Muscle of leg (tissue), 16 donors: ENCODE measurements at places on chromosomes 1 and 21. TPM values are rescaled to one million over a fixed set of nuclear protein-coding genes. Genes with fewer than 3 reads are reported as not detected.

DNA sequence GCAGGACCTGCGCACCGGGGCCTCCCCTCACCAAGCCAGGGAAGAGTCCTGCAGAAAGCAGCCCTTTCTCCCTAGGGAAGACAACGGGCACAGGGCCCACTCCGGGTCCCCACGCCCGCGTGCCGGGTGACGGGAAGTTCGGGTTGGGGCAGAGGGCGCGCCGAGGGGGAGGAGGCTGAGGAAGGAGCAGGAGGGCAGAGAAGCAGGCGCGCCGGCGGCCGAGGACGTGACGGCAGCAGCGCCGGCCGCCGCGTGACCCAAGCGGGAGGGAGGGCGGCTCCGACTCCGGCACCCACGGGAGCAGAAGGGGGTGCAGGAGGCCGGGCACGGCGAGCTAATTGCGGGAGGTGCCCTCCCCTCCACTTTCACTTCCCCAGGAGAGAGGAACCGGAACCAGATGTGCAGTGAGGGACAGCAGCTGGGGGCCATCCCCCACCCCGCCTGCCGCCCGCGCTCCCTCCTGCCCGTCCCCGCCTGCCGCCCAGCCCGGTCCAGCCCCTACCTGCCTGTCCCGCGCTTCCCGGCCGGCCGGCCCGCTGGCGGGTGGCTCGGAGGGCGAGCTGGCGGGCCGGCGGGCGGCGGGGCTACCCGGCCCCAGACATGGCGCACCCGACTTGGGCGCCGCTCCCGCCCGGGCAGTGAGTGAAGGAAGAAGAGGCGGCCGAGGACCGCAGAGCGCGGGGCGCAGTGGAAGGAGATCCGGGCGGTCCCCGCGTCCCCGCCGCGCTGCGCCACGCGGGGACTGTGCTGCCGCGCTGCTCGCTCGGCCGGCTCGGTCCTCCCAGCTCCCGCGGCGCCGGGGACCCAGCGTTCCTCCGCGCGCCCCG lies 510 bp downstream of the DENND4B start:
- peak overlapping the region; percentile 71 for H3K4me3 ChIP-seq
- peak overlapping the region; percentile 95 for H3K27ac ChIP-seq
- DNase-seq = peak; percentile 89
- H3K36me3 ChIP-seq = peaks cover 61% of the 10 kb centered on the region

DNA sequence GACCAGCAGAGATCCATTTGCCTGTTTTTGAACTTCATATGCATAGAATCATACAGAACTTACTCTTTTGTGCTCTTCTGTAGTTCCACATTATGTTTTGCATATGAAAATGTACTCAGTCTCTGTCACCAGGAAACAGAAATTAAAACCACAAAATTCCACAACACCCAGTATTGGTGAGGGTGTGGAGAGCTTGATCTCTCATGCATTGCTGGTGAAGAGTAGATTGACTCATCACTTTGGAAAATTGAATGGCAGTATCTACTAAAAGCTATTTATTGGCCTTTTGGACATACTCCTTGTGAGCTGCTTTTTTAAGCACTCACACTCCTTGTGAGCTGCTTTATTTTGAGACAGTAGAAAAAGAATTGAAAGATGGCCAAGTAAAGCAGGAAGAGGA lies 43.3 kb downstream of the VTCN1 start:
- DNase-seq = no peak
- H3K4me3 ChIP-seq = no peak overlapping the region
- no peaks in the 10 kb centered on the region for H3K36me3 ChIP-seq
- no peak overlapping the region for H3K27ac ChIP-seq
- H3K27me3 ChIP-seq = no peaks in the 10 kb centered on the region

DNA sequence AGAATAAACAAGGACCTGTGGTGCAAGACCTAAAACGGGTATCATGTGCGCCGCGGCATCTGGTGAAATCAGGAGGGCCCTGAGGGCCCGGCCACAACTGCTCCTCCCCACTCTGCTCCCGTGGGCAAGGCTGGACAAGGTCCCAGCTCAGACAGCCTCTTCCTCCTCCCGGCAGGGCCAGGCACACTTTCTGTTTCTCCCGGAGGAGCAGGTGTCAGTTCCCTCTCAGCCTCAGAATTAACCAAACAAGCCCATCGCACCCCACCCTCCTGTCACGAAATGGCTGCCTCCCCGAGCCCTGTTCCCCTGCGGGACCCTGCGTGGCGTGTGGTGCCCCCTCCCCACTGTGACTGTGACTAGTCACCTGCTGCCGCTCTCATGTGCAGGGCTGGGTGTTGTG lies 15.2 kb downstream of the PTTG1IP start:
- no peaks in the 10 kb centered on the region for H3K27me3 ChIP-seq
- no peak overlapping the region for H3K27ac ChIP-seq
- no peak for DNase-seq
- H3K4me1 ChIP-seq = no peaks in the 10 kb centered on the region

- peak; percentile 37 for DNase-seq
- peaks cover 22% of the 10 kb centered on the region for H3K4me1 ChIP-seq
- H3K27me3 ChIP-seq = peaks cover 2% of the 10 kb centered on the region
- H3K36me3 ChIP-seq = no peaks in the 10 kb centered on the region
Observed at GRCh38 chr1:25017436-25018109, 87.5 kb upstream of the RUNX3 start.

- peak; percentile 40 for DNase-seq
- H3K27me3 ChIP-seq = peaks cover 33% of the 10 kb centered on the region
- H3K4me3 ChIP-seq = no peak overlapping the region
- H3K27ac ChIP-seq = no peak overlapping the region
- H3K36me3 ChIP-seq = no peaks in the 10 kb centered on the region
Observed at GRCh38 chr21:42063191-42063570, 7.9 kb upstream of the UMODL1 start.

- no peaks in the 10 kb centered on the region for H3K27me3 ChIP-seq
- DNase-seq = peak; percentile 80
- H3K36me3 ChIP-seq = peaks cover 4% of the 10 kb centered on the region
- peak overlapping the region; percentile 82 for H3K4me3 ChIP-seq
Observed at GRCh38 chr1:204493145-204493983, 1.2 kb downstream of the PIK3C2B start.

DNA sequence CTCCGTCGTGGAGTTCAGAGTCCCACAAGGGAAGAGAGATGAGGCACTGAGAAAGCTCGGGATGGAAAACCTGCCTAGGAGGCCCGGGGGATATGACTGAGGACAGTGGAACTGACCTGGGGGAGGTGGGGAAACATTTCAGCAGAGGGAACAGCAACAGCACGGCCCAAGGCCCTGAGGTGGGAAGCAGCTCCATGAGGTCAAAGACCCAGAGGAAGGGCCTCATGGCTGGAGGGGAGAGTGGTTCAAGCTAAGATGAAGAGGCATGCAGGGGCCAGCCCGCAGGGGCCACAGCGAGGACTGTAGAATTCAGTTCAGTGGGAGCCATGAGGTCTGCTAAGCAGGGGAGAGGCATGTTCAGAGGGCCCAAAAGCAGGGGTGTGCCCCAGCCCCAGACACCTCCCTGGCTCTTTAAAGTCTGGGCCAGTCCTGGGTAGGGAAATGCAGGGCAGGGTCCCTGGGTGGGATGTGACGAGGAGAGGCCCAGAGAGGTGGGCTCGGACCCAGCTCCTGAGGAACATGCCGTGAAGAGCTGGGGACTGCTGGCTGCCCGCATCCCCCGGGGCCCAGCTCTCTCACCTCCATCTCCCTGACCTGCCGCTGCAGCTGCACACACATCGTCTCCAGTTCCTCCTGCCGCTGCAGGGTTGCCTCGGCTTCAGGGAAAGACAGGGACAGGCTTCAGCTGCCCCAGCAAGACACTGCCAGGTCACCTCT lies 9.9 kb downstream of the UBXN11 start:
- no peak overlapping the region for H3K27ac ChIP-seq
- peaks cover 3% of the 10 kb centered on the region for H3K36me3 ChIP-seq
- no peaks in the 10 kb centered on the region for H3K27me3 ChIP-seq
- no peak for DNase-seq

GRCh38 chr1:201739080-201739479 lies 89.9 kb upstream of the IPO9 start:
- peaks cover 65% of the 10 kb centered on the region for H3K4me1 ChIP-seq
- no peak for DNase-seq
- no peaks in the 10 kb centered on the region for H3K36me3 ChIP-seq
- no peaks in the 10 kb centered on the region for H3K27me3 ChIP-seq

GRCh38 chr1:229986737-229987337 lies 80.2 kb upstream of the GALNT2 start:
- peaks cover 2% of the 10 kb centered on the region for H3K27me3 ChIP-seq
- no peak for DNase-seq
- H3K36me3 ChIP-seq = no peaks in the 10 kb centered on the region
- H3K4me1 ChIP-seq = peaks cover 16% of the 10 kb centered on the region
- H3K27ac ChIP-seq = no peak overlapping the region

GRCh38 chr1:14660801-14661200 lies 62.3 kb downstream of the KAZN start:
- peak overlapping the region; percentile 56 for H3K27ac ChIP-seq
- peaks cover 15% of the 10 kb centered on the region for H3K4me1 ChIP-seq
- no peaks in the 10 kb centered on the region for H3K36me3 ChIP-seq
- peak; percentile 72 for DNase-seq
- H3K4me3 ChIP-seq = no peak overlapping the region

DNA sequence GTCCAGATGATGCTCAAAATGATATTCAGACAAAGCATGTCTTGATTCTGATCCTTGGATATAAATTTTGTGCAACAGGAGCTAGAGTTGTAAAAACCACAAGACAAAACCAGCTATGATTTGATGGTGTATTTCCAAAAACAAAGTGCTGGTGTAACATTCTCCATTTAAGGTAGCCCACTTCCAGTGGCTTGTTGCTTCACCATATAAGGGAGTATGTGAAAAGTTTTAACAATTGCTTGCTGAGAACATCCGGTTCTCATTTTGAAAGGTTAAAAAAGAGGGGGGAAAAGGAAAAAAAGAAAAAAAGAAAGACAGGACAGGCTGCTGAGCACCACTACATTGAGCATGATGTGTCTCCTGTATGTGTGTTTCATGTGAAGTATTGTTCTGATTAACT lies 123.6 kb downstream of the MACF1 start:
- H3K4me3 ChIP-seq = no peak overlapping the region
- H3K4me1 ChIP-seq = no peaks in the 10 kb centered on the region
- no peaks in the 10 kb centered on the region for H3K27me3 ChIP-seq
- no peak overlapping the region for H3K27ac ChIP-seq

- no peaks in the 10 kb centered on the region for H3K27me3 ChIP-seq
- no peak overlapping the region for H3K4me3 ChIP-seq
- no peaks in the 10 kb centered on the region for H3K36me3 ChIP-seq
- H3K4me1 ChIP-seq = no peaks in the 10 kb centered on the region
- no peak for DNase-seq
- no peak overlapping the region for H3K27ac ChIP-seq
Observed at GRCh38 chr1:182917378-182917777, 35.6 kb downstream of the SHCBP1L start.

DNA sequence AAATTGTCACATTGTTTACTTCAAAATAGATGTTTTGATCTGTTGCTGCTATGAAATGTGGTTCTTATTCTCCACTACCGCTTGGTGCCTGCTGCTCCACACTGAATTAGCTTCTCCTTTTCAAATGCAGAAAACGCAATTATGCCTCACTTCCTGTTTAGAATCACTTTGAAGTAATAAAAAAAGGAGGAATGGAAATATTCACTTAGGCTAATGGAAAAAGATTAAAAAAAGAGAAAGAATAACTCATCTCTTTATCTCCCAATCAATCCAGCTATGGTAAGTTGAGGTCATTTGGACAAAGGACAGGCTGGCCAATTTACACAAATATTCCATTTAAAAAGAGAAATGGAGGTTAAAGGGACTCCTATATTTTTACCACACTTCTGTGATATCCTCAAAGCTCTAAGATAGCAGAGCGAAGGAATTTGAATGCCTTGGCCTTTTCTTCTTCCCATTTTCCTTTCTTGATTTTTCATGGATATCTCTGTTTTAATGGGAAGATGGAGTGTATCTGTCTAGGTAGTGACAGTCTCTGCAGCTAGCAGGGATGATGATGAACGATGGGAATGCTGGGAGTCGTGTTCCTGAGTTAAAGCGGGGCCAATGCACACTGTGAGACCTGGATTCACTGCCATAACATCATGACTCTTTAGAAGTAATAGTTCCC lies 35.7 kb downstream of the RGS5 start:
- no peak for DNase-seq
- H3K36me3 ChIP-seq = no peaks in the 10 kb centered on the region
- no peak overlapping the region for H3K4me3 ChIP-seq
- no peaks in the 10 kb centered on the region for H3K27me3 ChIP-seq

- no peak overlapping the region for H3K4me3 ChIP-seq
- no peak for DNase-seq
- H3K4me1 ChIP-seq = peaks cover 7% of the 10 kb centered on the region
- H3K27me3 ChIP-seq = no peaks in the 10 kb centered on the region
- H3K27ac ChIP-seq = no peak overlapping the region
- no peaks in the 10 kb centered on the region for H3K36me3 ChIP-seq
Observed at GRCh38 chr1:100184536-100184935, 6.5 kb upstream of the LRRC39 start.

GRCh38 chr1:202135221-202135721 lies 9.3 kb downstream of the ARL8A start:
- peaks cover 19% of the 10 kb centered on the region for H3K4me1 ChIP-seq
- no peak overlapping the region for H3K27ac ChIP-seq
- H3K36me3 ChIP-seq = peaks cover 56% of the 10 kb centered on the region
- H3K4me3 ChIP-seq = no peak overlapping the region
- DNase-seq = peak; percentile 73

DNA sequence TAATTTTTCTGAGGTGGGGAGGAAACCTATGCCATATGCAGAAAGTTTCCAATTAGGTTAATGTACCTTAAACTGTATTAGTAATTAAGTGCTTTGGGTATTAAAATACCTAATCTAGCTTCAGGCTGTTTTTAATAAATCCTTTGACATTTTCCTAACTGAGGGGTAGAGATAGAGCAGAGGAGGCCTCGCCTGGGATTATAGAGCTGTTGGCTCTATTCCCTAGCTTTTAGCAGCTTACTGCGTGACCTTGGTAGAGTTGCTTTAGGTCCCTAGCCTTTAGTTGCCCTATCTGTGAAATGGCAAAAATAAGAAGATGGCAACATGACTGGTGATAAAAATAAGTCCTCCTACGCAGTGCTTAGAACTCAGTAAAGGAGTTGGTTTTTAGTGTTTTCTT lies 621.0 kb downstream of the LMO4 start:
- no peaks in the 10 kb centered on the region for H3K27me3 ChIP-seq
- H3K27ac ChIP-seq = no peak overlapping the region
- no peak for DNase-seq
- H3K36me3 ChIP-seq = no peaks in the 10 kb centered on the region

DNA sequence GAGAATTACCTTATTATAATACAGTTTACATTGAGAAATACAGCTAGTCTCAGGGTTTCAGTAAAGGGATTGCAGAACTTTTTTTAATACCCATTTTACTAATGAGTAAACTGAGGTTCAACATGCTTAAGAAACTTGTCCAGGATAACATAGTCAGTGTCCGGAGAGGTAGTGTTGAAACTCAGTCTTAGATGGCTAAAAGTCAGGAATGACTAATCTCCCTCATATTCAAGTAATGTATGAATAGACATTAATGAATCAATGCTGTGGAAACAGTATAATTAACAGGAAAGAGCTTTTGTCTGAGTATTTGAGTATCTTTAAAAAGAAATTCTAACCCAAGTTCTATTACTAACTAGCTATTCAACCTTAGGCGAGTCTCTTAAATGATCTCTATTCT lies 397.6 kb downstream of the PLA2G4A start:
- DNase-seq = no peak
- H3K27ac ChIP-seq = no peak overlapping the region
- H3K27me3 ChIP-seq = no peaks in the 10 kb centered on the region
- no peak overlapping the region for H3K4me3 ChIP-seq

Gene PGLYRP3
- total RNA-seq = not detected

Gene ATP6V1G3
- total RNA-seq = not detected

Gene NR1I3
- total RNA-seq = not detected

Gene OR2AK2
- not detected for total RNA-seq

Gene CADM3
- total RNA-seq = 0.44 TPM

Gene RNU1-1
- 2,384 TPM for total RNA-seq

Gene CFHR3
- 1.2 TPM for total RNA-seq
